Left renal cortex interstitium (tissue), 4 donors: ENCODE measurements at places on chromosomes 2 and 18. TPM values are rescaled to one million over a fixed set of nuclear protein-coding genes. Genes with fewer than 3 reads are reported as not detected.
A peak's percentile ranks its signal among the peaks of the same experiment; 100 is the strongest.

GRCh38 chr2:158975271-158975921, 7.0 kb downstream of the TANC1 start:
- no peak for DNase-seq

GRCh38 chr2:171996021-171996420, 3.7 kb upstream of the METAP1D start:
- no peak for DNase-seq

DNA sequence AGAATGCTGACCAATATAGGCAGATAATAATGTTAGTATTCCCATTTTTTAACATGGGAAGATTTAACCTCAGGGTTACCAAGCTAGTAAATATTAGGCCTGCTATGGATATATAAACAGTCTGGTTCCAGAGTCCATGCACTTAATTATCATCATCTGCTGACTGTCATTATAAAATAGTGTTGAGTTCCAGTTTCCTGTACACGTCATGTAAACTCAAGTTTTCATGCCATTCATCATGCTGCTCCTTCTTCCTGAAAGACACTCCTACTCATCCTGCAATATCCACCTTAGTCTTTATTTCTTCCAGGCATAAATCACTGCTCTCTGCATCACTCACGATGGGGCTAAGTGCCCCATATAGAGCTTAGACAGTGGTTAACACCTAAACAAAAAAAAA, 420.8 kb upstream of the SPHKAP start:
- DNase-seq, result no peak

GRCh38 chr2:8682719-8683667, 1.1 kb downstream of the ID2 start:
- peak; percentile 52 for DNase-seq

DNA sequence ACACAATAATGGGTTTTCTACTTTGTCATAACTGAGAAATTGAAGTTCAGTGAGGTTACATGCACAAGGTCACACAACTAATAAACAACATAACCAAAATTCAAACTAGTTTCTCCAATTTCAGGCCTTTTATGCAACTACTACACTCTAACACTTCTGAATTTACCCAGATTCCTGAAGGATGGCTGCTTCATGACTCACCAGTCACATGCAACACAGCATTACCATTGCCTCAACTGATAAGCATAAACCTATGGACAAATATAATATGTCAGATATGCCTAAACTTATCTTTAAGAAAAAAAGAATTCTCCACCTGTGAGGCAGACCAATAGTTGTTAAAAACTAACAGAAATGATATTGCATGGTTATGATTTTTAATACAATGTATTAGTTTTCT, 586.5 kb upstream of the SLC8A1 start:
- DNase-seq, result no peak

Gene GPR17
- polyA plus RNA-seq, result 0.48 TPM

DNA sequence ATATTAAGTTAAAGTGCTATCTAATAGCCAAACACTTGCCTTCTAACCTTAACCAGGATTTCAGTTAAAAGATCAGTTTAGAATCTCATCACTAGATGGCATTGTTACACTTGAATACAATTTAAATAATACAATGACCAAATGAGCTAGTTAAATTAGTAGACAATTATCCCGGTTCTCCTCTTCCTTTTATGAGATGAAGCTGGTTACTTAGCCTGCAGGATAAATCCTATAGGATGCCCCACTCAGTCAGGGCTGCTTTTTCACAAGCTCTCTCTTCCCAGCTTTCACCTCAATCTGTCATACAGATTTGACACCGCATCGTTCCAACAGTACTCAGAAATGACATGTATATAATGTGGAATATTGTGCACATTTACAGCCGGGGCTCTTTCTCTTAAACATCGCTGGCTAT, 678.8 kb downstream of the KCNJ3 start:
- peak; percentile 7 for DNase-seq
